ENCODE measurements at places on chromosomes 4 and X.

DNA sequence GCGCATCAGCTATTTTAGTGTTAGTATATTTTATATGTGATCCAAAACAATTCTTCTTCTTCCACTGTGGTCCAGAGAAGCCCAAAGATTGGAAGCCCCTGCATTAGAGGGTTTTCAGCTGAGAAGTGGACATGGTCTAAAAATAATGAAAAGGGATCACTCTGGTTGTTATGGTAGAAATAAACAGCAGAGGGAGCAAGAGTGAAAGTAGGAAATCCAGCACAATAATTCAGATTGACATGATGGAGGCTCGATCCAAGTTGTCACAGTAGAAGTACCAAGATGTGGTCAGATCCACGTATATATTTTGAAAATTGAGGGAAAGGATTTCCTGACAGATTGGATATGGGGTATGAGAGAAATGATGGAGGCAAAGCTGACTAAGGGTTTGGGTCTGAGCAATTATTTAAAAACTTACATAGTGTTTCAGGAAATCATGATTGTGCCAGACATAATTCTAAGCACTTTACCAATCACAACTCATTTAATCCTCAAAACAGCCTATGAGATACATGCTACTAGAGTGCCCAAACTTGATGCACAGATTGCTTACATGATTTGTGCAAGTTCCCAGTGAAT lies 17.0 kb upstream of the TMEM144 start:
- DNase-seq = peak; percentile 58

GRCh38 chr4:73684097-73684496 lies 56.3 kb upstream of the CXCL8 start:
- no peak for DNase-seq

DNA sequence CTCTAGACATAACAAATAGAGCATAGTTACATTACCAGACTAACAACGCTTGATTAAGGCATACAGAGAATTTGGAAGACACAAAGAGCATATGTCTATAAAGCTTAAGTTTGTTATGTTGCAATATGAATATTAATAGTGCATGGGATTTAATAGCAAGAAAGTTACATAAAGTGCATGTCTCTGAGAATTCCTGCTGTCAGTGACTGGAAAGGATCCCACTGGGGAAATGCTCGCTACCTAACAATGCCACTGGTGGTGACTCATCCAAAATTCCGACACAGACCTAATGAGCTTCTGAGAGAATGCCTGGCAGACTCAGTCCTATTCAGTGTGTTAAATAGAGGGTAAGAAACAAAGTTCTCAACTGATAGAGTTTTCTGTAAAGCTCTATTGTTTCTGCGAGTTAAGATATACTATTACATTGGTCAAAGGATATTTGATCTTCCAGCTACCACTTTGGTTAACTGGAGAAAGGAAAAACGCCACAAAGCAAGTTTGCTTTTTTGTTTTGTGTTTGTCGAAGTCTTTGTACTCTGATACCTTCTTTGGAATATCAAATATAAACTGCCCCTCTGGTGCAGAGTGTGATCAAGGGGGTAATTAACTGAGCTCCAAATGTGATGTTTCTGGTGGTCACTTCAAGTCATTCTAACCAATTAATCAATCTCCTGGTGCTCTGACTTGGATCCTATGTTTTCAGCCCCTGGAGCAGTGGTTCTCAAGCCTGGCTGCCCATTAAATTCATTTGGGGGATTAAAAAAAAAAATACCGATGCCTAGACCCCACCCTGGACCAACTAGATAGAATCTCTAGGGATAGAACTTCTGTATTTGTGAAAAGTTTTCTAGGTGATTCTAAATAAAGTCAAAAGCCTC lies 107.9 kb downstream of the PALLD start:
- DNase-seq = no peak

DNA sequence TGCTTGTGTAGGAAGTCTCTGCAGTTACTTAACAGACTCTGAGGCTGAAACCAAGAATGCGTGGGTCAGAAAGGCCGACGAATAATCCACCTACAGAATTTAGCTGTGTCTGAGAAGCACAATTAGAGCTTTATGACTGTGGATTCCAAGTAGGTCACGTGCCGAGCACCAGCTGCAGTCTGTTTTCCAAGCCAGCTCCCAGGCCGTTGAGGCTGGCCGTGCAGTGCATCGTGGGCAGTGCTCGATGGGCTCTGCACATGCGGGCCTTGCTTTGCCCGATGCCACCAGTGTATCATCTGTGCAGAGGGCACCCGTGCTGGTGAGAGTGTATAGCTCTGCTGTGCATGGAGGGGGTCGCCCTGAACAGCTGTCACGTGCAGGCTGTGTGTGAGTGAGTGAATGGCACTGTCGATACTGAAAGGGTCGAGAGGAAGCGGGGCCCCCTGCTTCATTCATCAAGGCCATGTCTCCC lies 67.5 kb upstream of the CLDN34 start:
- DNase-seq = peak; percentile 29

GRCh38 chrX:136028383-136028984 lies 43.2 kb downstream of the SLC9A6 start:
- DNase-seq = peak; percentile 30

- DNase-seq = peak; percentile 81
Measured at GRCh38 chrX:104165894-104166734, at the start of gene FAM199X. Gene FAM199X (plus strand): TSS chrX:104166453. CDS start chrX:104166786, 333 bp downstream.

DNA sequence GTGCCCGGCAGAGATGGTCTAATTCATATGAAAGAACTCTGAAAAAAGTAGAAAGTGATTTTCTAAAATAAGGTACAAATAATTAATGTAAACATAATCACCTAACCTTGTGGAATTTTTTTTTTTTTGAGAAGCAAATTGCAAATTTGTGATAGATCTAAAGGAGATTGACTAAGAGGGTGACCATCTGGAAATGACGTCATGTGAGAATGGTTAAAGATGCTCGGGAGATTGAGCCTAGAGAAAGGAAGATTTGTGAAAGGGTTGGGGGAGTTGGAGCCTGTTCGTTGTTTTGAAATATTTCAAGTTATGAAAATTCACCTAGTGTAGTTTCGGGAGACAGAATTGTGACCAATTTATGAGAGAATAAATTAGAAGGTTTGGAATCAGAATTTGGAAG lies 115.7 kb upstream of the ANK2 start:
- DNase-seq = no peak
